ENCODE measurements at places on chromosomes 11 and 22.

- no peak for DNase-seq
These were observed 633.6 kb upstream of the FAT3 start for GRCh38 chr11:91591021-91591420.

DNA sequence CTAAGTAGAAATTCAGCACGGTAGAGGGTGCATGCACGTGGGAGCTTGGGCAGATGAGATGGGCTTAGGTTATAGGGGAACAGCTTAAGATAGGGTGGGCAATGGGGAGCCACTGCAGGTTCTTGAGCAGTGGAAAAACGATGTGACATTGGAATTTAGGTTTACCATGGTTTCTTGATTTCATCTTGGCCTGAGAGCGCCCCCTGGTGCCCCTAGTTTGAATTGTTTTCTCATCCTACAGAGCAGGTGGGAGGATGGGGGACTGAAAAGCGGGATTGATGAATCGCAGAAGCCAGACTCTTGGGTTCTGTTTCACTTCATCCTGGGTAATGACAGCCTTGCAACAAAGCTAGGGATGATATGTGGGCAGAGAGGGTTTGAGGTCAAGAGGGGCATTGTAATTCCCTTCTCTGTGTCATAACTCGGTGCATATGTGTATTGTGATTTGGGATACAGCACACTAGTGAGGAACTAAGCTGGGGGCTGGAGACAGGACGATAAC lies 6.7 kb upstream of the MCAM start:
- no peak for DNase-seq

DNA sequence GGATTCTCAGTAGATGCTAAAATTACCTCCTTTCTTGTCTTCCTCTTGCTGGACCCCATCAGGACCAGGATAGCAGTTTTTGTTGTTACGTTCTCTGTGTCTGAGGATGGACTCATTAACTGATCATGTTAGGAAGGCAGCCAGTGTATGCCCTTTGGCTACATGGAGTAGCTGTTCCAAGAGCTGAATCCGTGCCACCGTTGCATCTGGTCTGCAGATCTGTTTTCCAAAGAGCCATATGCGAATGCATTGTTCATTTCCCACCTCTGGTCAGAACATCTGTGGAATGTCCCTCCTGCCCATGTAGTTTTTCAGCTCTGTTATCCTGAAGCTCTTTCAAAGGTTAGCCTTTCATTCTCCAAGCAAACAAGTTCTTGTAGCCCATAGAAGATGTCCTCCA lies 188.4 kb downstream of the SPON1 start:
- no peak for DNase-seq

DNA sequence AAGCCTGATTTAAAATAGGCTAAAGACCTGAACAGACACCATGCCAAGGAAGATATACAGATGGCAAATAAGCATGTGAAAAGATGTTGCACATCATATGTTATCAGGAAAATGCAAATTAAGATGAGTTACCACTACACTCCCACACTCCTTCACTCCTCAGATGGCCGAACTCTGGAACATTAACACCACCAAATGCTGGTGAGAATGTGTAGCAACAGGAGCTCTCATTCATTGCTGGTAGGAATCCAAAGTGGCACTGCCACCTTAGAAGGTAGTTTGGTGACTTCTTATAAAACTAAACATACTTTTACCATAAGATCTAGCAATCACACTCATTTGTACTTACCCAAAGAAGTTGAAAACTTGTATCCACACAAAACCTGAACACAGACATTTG lies 2047.3 kb downstream of the LRRC4C start:
- DNase-seq, result no peak

- no peak for DNase-seq
These were observed 8.4 kb upstream of the FLI1 start for GRCh38 chr11:128685402-128686020.

DNA sequence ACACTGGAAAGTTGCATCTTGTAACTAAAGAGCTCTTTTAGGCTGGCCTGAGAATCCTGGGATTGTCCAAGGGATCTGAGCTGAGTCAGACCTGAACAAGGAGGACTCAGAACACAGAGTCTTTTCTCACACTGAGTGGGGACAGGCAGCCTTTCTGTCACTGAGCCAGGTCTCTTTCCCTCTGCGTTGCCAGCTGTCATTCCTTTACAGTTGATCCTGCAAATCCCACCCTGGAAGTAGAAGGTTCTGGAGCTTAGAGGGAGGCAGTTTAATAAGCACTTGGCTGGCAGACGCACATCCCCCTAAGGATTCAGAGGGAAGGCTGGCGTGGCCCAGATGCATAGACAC lies 76.3 kb upstream of the SUSD2 start:
- DNase-seq, result no peak

GRCh38 chr11:78197816-78198215 lies 9.1 kb downstream of the USP35 start:
- DNase-seq, result no peak

GRCh38 chr11:19970944-19971343 lies 189.3 kb downstream of the DBX1 start:
- no peak for DNase-seq

DNA sequence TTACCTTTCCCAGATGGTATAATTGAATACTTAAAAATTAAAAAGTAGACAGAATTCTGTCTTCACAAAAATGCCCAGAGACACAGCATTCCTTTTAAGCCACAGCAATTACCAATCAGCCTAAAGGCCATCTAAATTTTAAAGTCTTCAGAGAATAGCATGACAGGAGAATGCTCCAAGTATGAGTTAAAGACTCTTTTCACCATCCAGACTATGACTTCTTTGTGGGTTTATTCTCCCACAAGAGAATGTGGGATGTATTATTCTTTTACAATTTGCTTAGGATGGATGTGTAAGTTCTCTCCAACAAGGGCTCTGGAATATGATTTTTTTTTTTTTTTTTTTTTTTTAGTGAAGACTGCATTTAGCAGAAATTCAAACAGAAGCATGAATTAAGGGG lies 249.9 kb downstream of the TTC28 start:
- no peak for DNase-seq

DNA sequence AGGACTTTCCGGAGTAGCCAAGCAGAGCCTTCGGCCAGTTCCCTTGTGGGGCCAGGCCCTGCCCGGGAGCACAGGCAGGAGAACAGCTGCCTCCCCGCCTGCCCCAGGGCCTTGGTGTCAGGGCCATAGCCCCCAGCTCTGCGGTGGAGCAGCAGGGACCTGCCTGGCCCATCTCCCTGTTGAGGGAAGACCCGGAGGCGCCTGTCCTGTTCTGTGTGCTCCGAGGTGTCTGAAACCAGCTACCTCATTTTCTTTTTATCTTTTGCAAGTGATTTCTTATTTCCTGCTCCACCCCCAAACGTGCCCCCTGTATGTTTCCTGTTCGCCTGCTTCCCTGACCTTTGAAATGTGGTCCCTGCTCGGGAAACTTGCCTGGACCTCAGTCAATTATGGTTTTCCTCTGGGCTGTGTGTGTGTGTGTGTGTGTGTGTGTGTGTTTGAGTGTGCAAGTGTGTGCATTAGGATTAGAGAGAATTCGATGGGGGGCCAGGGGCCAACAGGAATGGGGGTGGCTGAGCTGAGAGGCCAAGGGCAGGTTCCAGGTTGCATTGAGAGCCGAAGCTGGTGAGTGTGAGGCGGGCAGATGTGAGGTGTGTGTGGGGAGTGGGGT lies 19.1 kb downstream of the LRP5 start:
- no peak for DNase-seq
